ENCODE measurements at places on chromosomes 7 and 10.

DNA sequence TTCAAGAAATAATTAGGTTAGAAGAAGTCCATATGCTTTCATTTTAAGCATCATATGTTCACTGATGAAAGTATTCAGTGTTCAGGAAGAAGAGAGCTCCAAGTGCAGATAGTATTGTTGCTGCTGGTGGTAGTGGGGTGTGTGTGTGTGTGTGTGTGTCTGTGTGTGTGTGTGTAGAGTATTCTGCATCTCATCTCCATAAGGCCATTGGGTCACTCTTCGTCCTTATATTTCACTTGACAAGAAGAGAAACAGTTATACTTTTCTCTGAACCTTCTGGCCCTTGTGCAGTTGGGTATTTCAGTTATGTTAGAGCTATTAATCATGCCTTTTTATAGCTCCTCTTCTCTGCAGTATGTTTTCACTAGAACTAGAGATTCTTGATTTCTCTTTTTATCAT lies 26.2 kb downstream of the ADAM22 start:
- no peak for DNase-seq

GRCh38 chr10:100653957-100654781 lies 91.2 kb upstream of the PAX2 start:
- DNase-seq: no peak

DNA sequence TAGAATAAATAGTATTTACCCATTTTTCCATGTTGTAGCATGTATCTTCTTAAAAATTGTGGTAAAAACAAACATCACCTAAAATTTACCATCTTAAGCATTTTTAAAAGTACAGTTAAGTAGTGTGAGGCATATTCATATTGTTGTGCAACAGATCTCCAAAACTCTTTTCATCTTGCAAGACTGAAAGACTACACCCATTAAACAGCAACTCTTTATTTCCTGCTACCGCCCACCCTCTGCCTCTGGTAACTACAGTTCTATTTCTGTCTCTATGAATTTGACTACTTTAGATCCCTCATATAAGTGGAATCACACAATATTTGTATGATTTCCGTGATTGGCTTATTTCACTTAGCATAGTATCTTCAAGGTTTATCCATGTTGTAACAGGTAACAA lies 40.0 kb upstream of the AGBL3 start:
- no peak for DNase-seq

- no peak for DNase-seq
These were observed 123.9 kb downstream of the KMT2E start for GRCh38 chr7:105137898-105138297.

DNA sequence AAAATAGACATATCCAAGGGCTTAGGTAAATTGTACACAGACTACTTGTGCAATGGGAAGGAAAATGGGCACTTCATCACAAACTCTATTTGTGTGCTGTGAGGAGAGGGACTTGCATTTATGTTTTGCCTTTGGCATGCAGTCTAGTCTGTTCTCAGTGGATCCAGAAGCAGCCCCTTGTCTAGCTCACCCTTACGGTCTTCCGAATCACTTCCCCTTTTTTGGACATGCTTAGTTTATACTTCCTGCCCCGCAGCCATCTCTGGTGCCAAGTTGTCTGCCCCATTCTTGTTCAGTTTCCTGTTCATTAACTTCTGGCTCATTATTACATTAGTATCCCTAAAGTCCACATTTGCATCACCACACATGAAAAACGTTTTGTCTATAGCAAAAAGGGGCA lies 161.6 kb downstream of the NRCAM start:
- no peak for DNase-seq

- DNase-seq: no peak
These were observed 13.8 kb upstream of the FKBP9 start for GRCh38 chr7:32943252-32944030.

- DNase-seq: no peak
These were observed 8.4 kb downstream of the TRIM24 start for GRCh38 chr7:138468244-138469123.

DNA sequence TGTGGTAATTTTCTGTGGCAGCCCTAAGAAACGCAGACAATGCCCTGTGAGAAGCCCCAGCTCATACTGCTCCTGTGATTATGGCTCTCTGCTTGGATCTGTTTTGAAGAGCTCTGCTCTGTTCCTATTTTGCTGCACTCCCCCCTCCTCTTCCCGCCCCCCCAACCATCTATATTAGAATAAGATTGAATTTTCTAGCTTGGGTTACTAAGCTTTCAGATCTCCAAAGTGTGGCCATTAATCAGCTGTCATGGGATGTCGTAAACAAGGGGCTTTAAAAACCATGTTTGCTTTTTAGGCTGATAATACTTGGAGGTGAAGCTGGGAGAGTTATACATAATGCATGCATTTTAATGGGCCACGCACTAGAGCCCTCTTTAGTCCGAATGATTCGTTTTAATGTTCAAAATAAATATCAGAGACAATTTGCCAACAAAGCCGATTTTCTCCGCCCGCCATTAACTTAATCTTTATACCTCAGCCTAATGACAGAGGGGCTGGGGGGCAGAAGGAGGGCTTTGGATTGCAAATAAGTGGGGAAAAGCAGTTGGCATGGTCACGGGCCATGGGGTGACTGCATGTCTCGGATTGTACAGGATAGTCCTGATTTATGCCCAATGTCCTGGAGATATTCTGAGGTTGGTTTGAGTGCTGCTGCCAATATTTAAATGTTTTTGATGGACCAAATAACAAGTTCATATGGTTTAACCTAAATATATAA lies 165.5 kb downstream of the RPS24 start:
- DNase-seq: no peak

DNA sequence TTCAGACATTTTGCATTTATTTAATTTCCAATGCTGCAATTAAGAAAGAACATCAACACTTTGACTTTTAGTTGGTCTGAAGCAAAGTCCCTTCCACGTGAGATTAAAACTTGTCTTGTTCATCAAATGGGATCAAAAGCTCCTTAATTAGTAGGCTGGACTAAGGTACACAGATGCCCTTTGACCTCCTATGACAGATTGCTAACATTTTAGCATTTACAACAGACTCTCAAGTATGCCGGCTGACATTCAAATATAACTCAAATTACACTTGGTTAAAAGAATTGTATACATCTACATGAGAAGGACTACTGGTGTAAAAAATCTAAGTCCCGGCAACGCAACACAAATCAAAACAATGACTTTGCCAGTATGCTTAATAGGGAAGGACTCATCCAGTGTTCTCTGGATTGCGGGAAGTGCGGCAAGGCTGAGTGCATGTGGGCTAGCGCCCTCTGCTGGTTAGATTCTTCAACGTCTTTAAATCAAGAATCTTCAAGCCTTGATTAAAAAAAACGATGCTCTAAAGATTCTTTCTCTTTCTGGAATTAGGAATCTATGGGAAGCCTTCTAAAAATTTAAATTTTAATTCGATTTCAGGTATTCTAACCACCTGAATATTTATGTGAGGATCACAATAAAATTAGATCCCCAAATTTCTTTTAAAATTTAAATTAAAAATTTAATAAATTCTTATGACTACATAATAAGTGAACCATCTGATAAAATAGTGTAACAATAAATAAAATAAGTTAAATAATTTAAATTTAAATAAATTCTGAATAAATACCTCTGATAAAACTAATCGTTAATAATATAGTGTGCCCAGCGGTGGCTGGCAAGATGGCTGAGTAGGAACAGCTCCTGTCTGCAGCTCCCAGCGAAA lies 444.7 kb downstream of the DGKB start:
- DNase-seq: peak; percentile 35

DNA sequence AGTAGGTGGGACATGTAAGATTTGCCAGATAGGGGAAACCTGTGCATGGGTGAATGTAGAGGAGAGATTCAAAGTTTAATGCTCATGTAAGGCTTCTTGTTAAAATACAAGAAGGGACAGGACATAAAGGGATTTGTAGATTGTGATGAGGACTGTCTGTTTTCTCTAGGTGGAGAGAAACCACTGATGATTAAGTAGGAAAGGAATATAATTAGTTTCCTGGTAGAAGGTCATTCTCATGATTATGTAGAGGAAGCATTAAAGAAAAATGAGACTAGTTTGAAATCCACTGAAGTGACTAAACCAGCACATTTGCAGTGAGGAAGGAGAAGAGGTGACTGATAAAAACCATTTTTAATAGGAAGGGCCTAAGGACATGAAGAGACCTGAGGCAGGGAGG lies 19.6 kb upstream of the MACC1 start:
- DNase-seq: no peak

DNA sequence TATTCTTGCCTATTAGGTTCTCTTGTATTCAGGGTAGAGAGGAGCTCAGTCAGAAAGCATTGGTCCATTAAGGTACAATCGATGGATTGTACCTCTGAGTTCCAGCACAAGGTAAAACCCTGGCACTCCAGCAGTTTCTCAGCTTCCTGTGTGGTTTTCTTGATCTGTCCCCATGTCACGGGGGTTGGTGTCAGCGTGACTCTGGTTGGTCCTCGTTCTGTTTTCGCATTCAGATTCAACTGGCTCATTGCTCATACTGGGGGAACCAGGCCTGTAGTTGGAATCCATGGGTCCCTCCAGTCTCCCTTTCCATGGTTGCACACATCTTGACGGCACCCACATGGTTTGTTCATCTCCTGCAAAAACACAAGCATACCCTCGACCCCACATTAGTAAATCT lies 32.7 kb upstream of the RASGEF1A start:
- peak; percentile 88 for DNase-seq

GRCh38 chr7:35019179-35019729 lies 18.0 kb downstream of the DPY19L1 start:
- no peak for DNase-seq

DNA sequence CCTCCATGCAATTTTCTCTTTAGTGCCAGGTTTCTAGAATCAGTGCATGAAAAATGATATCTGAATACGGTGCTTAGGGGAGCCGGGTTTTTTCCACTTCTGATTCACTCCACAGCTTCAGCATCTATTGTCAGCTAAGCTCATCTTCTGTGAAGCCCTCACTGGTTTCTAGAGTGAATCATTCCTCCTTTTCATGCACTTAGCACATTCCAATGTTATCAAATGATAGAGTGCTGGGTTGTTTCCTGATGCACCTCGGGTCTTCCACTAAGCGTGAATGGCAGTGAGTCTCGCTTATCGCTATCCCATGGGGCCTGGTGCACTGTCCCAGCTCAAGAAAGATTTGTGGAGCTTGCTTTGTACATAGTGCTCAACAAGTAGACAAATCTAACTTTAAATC lies 170.9 kb upstream of the RHEB start:
- DNase-seq: no peak

DNA sequence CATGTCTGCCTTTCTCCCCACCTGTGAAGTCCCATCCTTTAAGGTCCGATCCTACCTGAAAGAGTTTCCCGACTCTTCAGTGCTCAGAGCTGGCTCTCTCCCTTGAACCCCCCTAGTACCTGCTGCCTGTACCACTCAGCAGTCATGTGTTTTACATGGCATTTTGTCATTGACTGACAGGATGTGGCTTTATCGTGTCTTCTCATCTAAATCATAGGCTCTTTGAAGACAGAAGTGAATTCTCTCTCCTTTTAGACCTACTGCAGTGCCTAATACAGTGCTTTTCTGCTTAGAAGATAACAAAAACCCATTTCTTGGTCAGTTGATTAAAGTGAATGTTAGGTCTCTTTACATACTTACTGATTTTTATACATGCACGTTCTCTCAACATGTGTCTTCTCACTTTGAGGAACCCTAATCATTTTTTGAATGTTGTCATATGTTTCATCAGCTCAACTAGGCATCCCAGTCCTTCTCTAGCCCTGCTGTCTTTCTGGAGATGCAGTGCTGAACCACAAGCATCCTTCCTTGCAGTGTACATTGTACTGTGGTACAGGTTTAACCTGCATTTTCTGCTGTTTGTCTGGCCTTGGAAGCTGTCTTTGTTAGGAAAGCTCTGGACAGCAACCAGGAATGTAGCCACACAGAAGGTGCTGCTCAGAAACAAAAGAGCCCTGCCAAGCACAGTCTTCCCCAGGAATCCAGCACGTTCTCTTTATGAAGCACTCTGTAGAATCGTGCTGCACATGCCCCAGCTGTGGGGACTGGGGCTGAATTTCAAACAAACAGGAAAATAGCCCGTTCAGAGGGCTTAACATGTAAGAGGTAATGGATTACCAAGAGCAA lies 28.1 kb upstream of the LRRC4 start:
- peak; percentile 2 for DNase-seq

- no peak for DNase-seq
These were observed 54.5 kb upstream of the FZD8 start for GRCh38 chr10:35696392-35697287.

GRCh38 chr10:110017907-110018306 lies 10.1 kb downstream of the ADD3 start:
- no peak for DNase-seq

- DNase-seq: peak; percentile 14
These were observed 655 bp downstream of the PTPRE start for GRCh38 chr10:127907411-127908105.

DNA sequence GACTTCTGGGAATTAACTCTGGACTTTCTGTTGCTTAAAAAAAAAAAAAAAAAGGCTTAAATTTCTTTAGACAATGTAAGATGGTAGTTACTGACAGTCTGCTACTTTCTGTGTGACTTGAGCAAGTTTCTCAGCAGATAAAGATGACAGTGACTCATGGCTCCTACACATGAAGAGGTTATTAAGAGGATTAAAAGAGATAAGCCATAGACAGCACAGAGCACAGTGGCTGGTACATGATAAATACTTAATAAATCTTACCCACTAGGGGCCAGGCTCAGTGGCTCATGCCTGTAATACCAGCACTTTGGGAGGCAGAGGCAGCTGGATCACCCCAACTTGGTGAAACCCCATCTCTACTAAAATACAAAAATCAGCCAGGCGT lies 174.8 kb downstream of the JAZF1 start:
- no peak for DNase-seq

DNA sequence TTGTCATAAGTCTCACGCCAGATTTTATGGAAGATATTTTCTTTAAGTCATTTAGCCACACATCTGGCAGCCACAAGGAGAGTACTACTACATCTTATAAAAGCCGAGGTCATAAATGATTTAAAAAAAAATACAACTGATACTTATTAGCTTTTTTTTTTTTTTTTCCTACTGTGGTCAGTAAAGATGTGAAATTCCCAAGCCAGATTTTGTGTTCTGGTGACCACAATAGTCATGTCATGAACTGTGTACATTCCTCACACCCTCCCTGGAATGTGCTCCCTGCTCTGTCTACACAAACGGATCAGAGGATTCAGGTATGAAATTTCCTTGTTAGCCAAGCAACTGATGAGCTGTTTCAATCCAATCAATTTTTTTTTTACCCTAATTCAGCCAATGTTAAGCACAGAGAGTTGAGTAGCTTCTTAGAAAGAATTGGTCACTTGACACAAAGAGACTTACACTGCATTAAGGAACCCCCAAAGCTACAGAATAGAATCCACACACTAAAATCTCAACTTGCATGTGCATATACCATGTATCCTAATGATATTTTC lies 54.7 kb downstream of the CHRM2 start:
- no peak for DNase-seq

- peak; percentile 31 for DNase-seq
These were observed 500 bp downstream of the CUL1 start for GRCh38 chr7:148699024-148699781.
